T-cell (primary cell): ENCODE measurements at places on chromosomes 2 and 18. TPM values are rescaled to one million over a fixed set of nuclear protein-coding genes. Genes with fewer than 3 reads are reported as not detected.
A peak's percentile ranks its signal among the peaks of the same experiment; 100 is the strongest.

- no peaks in the 10 kb centered on the region for H3K4me1 ChIP-seq
- H3K27me3 ChIP-seq = no peaks in the 10 kb centered on the region
- H3K36me3 ChIP-seq = no peaks in the 10 kb centered on the region
- no peak overlapping the region for H3K4me3 ChIP-seq
These were observed 32.1 kb downstream of the SPC25 start for GRCh38 chr2:168858146-168858545.

DNA sequence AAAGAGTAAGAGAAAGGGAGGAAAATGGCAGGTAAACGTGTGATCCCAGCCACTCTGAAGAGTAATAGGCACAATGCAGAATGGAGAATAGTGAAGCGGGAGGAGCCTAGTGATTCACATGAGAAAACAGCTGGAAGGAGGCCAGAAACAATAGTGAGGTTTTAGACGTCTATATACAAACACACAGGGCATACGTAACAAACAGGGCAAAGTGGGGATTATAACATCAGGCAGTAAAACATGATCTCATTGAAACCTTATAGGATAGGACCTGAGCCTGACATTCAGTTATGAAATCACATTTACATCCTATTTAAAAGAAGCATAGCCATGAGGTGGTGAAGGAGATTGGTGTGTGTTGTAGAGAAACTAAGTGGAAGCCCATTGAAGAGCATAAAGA is 33.0 kb upstream of the GATA6 start:
- H3K4me1 ChIP-seq = no peaks in the 10 kb centered on the region
- H3K27me3 ChIP-seq = no peaks in the 10 kb centered on the region
- DNase-seq = no peak
- H3K36me3 ChIP-seq = no peaks in the 10 kb centered on the region

GRCh38 chr18:11741505-11742145 is 52.6 kb downstream of the GNAL start:
- peaks cover 4% of the 10 kb centered on the region for H3K27me3 ChIP-seq
- H3K27ac ChIP-seq = no peak overlapping the region
- H3K4me1 ChIP-seq = no peaks in the 10 kb centered on the region
- peak; percentile 32 for DNase-seq
- H3K4me3 ChIP-seq = no peak overlapping the region
- H3K36me3 ChIP-seq = no peaks in the 10 kb centered on the region

- no peaks in the 10 kb centered on the region for H3K27me3 ChIP-seq
- no peak for DNase-seq
- no peaks in the 10 kb centered on the region for H3K4me1 ChIP-seq
- H3K27ac ChIP-seq = no peak overlapping the region
These were observed 218.1 kb upstream of the TNP1 start for GRCh38 chr2:217077831-217078407.

The ABHD1 gene
- 1.2 TPM for total RNA-seq

The SLC19A3 gene
- not detected for total RNA-seq
